ENCODE measurements at places on chromosomes 2 and 18.

DNA sequence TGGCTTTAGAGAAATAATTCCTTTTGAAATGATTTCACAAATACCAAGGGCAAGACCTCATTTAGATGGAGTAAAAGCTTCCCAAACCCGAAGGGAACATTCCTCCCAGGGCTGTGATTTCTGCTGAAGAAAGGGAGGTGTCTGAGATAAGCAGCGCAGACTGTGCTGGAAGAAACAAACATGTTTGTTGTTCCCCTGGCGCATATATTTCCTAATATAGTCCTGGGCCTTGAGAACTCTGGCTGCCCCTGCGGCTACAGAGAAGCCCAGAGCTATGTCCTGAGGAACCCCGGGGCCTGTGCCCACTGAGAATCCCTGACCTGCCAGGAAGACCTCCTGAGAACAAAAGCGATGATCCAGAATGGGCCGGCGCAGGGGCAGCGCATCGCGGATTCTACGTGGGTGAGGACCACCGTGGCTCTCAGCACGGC, 372.6 kb upstream of the NT5C1B start:
- peak; percentile 21 for DNase-seq

DNA sequence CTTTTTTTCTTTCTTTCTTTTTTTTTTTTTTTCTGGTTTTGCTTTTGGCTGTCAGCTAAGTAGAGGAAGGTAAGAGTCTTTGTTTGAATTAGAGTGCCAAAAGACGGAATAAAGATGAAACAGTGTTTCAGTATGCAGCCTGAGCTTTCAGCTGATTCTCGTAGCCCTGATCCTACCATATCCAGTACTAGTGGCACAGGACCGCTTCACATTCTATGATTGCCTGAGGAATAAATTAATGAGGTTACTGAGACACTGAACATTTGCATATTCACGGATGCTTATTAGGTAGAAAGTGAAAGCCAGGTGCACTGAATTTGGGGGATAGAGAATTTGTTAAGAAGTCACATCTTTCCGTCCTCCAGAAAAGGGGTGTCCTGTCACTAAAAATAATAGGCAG, 421.5 kb upstream of the POU3F3 start:
- no peak for DNase-seq

DNA sequence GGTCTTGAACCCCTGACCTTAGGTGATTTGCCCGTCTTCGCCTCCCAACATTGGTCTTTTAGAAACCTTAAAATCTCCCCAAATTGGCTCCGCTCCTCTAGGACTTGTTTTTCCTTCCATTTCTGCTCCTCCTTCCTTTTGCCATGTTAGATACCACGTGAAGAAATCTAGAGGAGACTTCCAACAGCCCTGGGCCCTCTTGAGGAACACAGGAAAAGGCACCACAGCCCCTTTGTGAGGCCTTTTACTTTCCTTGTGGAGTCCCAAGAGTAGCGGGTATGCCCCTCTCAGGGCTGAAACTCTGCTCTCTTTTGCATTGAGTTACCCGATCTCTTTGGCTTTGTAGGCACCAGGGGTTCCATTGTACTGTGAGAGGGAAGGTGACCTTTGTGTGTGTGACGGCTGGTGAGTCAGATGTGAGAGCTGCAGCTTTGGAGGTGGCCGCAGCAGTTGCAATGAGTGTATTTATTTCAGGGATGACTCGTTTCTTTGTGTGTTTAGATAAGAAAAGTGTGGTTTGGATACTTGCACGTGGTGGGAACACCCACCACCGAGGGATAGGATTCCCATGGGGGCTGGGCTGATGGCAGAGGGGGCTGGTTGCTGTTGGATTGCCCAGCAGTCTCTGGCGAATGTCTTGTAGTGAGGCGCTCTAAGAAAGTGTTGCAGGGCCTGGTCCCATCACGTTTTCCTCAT, 218.4 kb upstream of the HS6ST1 start:
- DNase-seq, result peak; percentile 81

- DNase-seq, result peak; percentile 88
Observed at GRCh38 chr2:138239902-138240491, 261.6 kb upstream of the SPOPL start.

- no peak for DNase-seq
Observed at GRCh38 chr2:71607151-71607889, 154.0 kb downstream of the DYSF start.

DNA sequence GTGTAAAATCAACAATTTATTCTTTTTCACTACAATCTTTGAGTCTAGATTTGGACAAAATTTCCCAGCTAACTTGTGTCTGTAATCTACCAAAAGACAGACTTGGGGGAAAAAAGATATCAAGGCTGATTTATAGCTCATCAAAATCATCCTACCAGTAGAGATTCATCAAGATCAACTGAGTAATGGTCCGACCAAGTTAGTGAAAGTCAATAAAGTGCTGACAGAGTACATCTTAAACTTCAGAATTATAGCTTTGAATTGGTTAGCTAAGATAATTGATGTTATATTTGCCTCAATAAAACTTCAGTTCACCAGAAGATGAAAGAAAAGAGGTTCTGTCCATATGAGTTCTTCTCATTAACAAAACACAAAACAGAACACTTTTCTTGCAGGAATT, 207.1 kb upstream of the KYNU start:
- DNase-seq, result no peak

DNA sequence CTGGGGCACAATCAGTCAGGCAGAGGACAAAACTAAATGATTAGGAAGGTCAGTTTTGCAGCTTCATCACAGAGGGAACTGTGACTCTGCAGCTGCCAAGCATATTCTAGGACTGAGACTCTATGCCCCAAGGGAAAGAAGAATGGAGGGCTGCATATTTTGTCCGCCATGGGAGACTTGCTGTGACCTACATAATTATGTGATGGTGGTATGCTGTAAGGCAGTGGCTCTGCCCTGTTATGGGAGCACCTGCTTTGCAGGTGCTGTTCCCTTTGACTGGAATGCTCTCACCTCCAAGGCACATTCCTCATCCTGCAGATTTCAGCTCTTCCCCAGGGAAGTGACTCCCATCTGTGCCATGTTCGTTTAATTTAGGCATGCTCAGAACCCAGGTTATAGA, 261.9 kb upstream of the EPHA4 start:
- DNase-seq, result no peak

Measured in fibroblast of the aortic adventitia (primary cell).